Calu3 (cell line): ENCODE measurements at places on chromosomes 2 and 18.

GRCh38 chr2:234496835-234497593 is at the start of gene ARL4C:
TSS of gene ARL4C (minus strand) at chr2:234497081. CDS start at chr2:234496586, 495 bp downstream.
- peak within 1 kb of the TSS; percentile 85 for H3K4me3 ChIP-seq
- peaks cover 31% of the 10 kb centered on the region for H3K4me1 ChIP-seq
- no peaks in the 10 kb centered on the region for H3K27me3 ChIP-seq
- peak; percentile 43 for DNase-seq

- H3K27ac ChIP-seq = no peak overlapping the region
- H3K27me3 ChIP-seq = no peaks in the 10 kb centered on the region
- no peaks in the 10 kb centered on the region for H3K36me3 ChIP-seq
- DNase-seq = no peak
- H3K4me3 ChIP-seq = no peak overlapping the region
- H3K4me1 ChIP-seq = peaks cover 10% of the 10 kb centered on the region
Observed at GRCh38 chr2:9693646-9694045, 62.8 kb upstream of the YWHAQ start.

GRCh38 chr18:13318731-13319501 is 100.4 kb downstream of the LDLRAD4 start:
- no peaks in the 10 kb centered on the region for H3K27me3 ChIP-seq
- H3K27ac ChIP-seq = no peak overlapping the region
- no peaks in the 10 kb centered on the region for H3K4me1 ChIP-seq
- H3K36me3 ChIP-seq = no peaks in the 10 kb centered on the region

DNA sequence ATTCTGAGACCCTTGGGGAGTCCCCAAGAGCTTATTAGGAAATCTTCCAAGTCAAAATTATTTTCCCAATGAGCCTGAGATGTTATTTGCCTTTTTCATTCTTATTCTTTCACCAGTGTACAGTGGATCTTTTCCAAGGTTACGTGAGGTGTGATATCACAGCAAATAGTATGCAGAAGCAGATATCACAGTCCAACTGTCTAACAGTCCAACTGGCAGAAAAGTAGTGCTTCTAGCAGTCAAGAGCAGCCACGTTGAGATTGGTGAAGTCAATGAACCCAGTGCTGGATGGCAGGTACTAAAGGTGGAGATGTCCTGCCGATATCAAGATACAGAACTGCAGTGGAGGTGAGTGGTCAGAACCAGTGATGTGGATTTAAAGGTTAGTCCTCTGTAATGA is 78.9 kb upstream of the ZNF397 start:
- no peaks in the 10 kb centered on the region for H3K36me3 ChIP-seq
- no peak overlapping the region for H3K4me3 ChIP-seq
- no peak overlapping the region for H3K27ac ChIP-seq
- H3K27me3 ChIP-seq = no peaks in the 10 kb centered on the region
- no peak for DNase-seq

DNA sequence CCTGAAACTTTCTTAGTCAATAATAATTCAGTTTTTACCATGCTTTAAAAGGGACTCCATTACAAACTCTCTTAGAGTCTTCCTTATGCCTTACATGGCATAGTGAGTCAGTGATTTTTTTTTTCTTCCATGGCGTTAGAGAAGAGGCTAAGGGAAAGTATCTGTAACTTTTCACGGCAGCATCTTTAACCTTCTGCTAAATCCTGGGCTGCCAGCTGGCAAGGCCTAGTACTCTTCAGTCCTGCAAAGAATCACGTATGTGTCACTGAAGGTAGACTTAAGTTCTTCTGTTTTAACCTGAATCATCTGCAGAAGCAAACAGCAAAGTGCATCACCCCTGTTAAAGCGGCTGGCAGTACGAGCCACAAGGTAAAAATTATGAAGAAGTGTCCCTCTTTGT is 286.3 kb upstream of the FN1 start:
- no peak overlapping the region for H3K27ac ChIP-seq
- no peak for DNase-seq
- H3K4me1 ChIP-seq = no peaks in the 10 kb centered on the region

DNA sequence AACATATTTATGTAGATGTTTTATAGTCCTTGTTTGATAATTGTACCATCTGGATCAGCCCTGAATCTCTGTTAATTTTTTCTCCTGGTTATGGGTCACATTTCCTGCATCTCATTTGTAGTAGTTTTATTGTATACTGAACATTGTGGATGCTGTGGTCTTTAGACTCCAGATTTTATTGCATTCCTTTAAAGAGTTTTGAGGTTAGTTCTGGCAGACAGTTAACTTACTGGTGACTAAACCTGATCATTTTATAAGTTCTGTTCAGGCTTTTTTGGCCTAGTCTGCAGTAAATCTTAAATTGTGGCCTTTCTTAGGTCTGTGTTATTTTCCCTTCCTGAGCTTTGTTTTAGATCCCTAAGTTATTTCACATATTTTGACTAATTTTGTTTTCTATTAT is 84.3 kb downstream of the FANCL start:
- H3K4me1 ChIP-seq = peaks cover 8% of the 10 kb centered on the region
- peaks cover 14% of the 10 kb centered on the region for H3K36me3 ChIP-seq
- no peaks in the 10 kb centered on the region for H3K27me3 ChIP-seq
- H3K27ac ChIP-seq = no peak overlapping the region

DNA sequence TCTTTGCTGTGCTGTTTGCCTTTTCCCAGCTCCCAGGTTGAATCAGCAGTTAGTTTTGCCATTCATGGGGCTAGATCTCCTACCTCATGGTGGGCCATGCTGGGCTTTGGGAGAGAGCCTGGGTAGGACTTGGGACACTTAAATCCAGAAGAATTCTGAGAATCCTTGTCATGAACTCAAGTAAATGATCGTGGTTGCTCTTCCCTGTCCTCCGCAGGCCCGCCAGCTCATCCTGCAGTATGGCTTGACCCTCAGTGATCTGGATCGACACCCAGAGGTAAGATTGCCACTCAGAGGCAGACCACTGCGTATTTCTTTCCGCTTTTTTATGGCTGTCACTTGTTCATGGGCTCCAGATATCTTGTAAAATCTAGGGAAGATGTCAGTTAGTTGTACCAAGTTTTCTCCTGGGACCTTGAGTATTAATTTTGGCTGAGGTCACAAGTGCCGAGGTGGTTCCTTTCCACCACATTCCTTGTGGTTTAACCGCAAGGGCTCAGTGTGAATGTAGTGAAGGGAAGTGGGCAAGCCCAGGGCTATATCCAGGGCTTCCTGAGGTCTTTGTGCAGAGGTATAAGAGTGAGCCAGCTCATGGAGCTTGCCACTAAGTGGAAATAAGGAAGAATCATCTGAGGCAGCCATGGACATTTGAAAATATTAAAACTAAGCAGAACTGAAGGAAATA is 37.7 kb downstream of the RPIA start:
- no peaks in the 10 kb centered on the region for H3K36me3 ChIP-seq
- H3K4me1 ChIP-seq = no peaks in the 10 kb centered on the region
- no peak for DNase-seq
- H3K4me3 ChIP-seq = no peak overlapping the region
- H3K27ac ChIP-seq = no peak overlapping the region

DNA sequence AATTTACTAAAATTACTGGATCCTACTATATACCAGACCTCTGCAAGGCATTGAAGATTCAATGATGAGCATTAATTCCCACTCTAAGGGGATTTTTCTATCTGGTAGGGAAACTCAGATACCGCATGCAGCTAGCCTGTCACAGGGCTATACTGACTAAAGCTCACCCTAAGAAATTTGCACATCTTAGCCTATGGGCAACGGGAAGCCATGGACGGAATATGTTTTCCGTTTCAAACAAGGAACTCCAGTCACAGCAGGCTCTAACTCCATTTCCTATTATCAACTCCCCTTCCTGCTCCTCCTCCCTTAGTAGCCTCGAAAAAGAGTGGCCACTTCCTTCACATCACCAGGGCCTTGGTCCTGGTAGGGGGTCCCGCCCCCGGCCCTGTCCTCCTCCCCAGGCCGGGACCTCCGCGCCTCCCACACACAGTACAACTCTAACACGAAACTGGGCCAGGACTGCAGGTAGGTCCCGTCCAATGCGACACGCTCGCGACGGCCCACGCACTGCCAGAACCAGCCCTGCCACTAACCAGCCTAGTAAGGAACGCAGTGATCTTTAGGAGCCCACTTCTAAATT is 659 bp upstream of the COX5B start:
- H3K36me3 ChIP-seq = peaks cover 42% of the 10 kb centered on the region
- H3K4me1 ChIP-seq = peaks cover 17% of the 10 kb centered on the region
- no peak for DNase-seq
- peak overlapping the region; percentile 94 for H3K27ac ChIP-seq
- H3K27me3 ChIP-seq = no peaks in the 10 kb centered on the region
- peak overlapping the region; percentile 98 for H3K4me3 ChIP-seq

DNA sequence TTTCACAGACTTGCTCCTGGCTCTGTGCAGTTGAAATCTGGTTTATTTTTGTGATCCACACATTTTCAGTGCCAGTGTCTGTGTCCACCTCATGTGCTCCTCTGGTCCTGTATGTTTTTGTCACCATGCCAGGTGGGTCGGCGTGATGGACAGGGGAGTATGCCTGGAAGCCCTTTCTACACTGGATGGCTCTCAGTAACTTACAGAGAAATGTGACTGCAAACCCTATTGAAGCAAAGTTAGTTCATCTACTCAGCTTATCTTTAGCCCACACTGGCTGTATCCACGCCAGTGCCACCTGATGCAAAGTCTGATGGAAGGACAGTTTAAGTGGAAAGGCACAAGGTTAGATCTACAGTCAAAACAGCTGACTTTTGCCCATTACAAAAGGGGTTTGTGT is 4.3 kb downstream of the IMPA2 start:
- no peak overlapping the region for H3K4me3 ChIP-seq
- peaks cover 19% of the 10 kb centered on the region for H3K36me3 ChIP-seq
- H3K27me3 ChIP-seq = no peaks in the 10 kb centered on the region
- DNase-seq = no peak

DNA sequence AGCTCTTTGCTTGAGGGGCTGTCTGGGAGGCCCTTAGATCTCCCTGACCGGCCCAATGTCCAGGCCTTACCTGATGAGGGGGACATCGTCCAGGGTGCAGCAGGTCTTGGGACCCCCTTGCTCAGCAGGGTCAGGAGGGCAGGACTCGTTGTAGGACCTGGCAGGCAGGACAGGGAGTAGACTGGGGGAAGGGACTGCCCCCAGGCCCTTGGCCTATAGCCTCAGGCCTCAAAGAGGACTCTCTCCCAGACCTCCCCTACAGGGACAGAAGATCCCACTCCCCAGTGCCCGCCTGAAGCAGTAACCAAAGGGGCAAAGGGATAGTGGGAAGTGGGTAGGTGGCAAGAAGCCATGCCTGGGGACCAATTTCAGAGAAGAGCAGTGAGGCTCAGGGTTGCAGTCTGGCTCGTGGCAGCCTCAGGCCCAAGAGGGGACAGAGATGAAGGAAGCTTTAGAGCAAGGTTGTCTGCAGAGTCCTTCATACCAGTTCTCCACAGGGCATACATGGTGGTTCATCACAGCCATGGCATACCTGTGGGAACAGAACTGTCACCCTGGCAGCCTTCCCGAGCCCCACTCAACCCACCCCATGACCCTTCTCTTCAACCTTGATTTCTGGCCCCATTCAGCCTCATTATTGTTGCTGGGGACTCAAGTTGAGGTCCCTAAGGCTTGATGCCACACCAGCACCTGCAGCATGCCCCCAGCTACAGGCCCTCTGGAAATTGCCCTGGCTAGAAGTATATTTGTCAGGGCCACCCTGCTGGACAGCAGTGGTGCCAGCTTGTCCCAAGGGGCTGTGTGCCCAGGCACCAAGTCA is 1.3 kb downstream of the TMEM150A start:
- H3K27me3 ChIP-seq = no peaks in the 10 kb centered on the region
- H3K27ac ChIP-seq = peak overlapping the region; percentile 63
- peaks cover 8% of the 10 kb centered on the region for H3K4me1 ChIP-seq
- H3K4me3 ChIP-seq = peak overlapping the region; percentile 92
- peaks cover 71% of the 10 kb centered on the region for H3K36me3 ChIP-seq

GRCh38 chr2:163736433-163737189 is 803 bp upstream of the FIGN start:
- peaks cover 42% of the 10 kb centered on the region for H3K36me3 ChIP-seq
- peak; percentile 74 for DNase-seq
- peaks cover 16% of the 10 kb centered on the region for H3K4me1 ChIP-seq
- H3K4me3 ChIP-seq = peak overlapping the region; percentile 87
- peak overlapping the region; percentile 94 for H3K27ac ChIP-seq

GRCh38 chr18:23259701-23260681 is 124.7 kb downstream of the CABLES1 start:
- H3K27ac ChIP-seq = peak overlapping the region; percentile 69
- peak overlapping the region; percentile 47 for H3K4me3 ChIP-seq
- peaks cover 30% of the 10 kb centered on the region for H3K4me1 ChIP-seq
- H3K27me3 ChIP-seq = no peaks in the 10 kb centered on the region

GRCh38 chr2:236824836-236825235 is 255.2 kb downstream of the ACKR3 start:
- H3K27me3 ChIP-seq = peaks cover 14% of the 10 kb centered on the region
- DNase-seq = no peak
- H3K4me1 ChIP-seq = no peaks in the 10 kb centered on the region
- H3K36me3 ChIP-seq = no peaks in the 10 kb centered on the region
- H3K27ac ChIP-seq = no peak overlapping the region
- no peak overlapping the region for H3K4me3 ChIP-seq

DNA sequence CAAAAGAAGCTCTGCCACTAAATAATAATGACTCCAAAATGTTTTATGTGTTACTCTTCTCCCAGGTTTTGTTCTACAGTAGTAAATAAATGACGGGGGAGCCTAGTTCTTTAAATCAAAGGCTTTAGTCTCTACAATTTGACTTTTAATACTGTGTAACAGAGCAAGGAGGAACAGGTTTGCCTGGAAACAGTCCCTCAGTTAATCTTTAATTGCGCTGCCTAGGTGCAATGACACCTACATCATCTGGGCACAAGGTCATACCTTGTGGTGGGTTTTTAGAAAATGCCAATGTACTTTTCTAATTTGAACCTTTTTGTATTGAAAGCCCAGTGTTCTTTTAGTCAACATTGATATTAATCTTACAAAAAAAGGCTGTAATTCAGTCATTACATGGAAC is 287.3 kb upstream of the SETBP1 start:
- peak overlapping the region; percentile 48 for H3K27ac ChIP-seq
- peak overlapping the region; percentile 24 for H3K4me3 ChIP-seq
- H3K4me1 ChIP-seq = peaks cover 37% of the 10 kb centered on the region
- H3K36me3 ChIP-seq = peaks cover 5% of the 10 kb centered on the region
- DNase-seq = peak; percentile 47

GRCh38 chr2:43054367-43054766 is 172.0 kb downstream of the ZFP36L2 start:
- peaks cover 29% of the 10 kb centered on the region for H3K4me1 ChIP-seq
- no peaks in the 10 kb centered on the region for H3K36me3 ChIP-seq
- H3K27ac ChIP-seq = no peak overlapping the region
- no peak for DNase-seq

DNA sequence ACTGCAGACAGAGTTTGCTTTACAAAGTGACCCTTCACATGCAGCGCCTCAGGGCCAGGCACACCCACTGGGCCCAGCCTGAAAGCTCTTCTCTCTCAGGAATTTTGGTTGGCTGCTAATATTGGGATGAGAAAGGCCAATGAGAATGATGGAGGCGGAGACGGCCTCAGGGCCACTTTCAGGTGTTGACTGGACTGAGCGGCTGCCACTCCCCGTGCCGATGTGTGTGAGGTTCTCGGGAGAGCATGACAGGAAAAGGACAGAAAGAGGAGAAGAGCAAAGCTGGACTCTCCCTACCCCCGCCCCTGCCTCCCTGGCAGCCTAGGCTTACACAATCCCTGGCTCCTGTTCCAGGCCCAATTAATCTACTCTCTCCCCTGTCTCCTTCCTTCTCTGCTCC is 155.7 kb downstream of the CELF4 start:
- H3K4me1 ChIP-seq = no peaks in the 10 kb centered on the region
- H3K4me3 ChIP-seq = no peak overlapping the region
- H3K27ac ChIP-seq = no peak overlapping the region
- H3K36me3 ChIP-seq = no peaks in the 10 kb centered on the region
